Activated CD4-positive, alpha-beta T cell treated with anti-CD3 and anti-CD28 coated beads for 1 hour (primary cell): ENCODE measurements at places on chromosomes 4 and X.

- no peak for DNase-seq
Observed at GRCh38 chr4:46146993-46147392, 23.1 kb upstream of the GABRG1 start.

DNA sequence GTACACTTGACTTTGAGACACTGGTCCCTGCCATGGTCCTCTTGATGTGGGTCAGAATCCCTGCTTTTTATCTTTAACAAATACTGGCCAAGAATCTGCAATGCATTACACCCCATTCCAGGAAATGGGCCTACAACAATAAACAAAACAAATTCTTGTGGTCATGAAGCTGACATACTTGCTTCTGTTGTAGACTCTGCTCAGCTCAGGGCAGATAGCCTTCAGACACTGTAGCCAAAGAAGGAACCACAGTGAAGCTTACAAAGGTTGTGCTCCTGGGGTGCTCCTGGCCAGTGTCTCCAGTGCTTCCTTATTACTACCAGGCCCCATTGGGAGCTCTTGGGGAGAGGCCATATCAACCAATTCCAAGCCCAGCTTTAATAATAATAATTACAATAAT lies 21.8 kb downstream of the KIAA1210 start:
- DNase-seq = no peak

- DNase-seq = no peak
Observed at GRCh38 chr4:52684896-52685295, 25.8 kb upstream of the USP46 start.

DNA sequence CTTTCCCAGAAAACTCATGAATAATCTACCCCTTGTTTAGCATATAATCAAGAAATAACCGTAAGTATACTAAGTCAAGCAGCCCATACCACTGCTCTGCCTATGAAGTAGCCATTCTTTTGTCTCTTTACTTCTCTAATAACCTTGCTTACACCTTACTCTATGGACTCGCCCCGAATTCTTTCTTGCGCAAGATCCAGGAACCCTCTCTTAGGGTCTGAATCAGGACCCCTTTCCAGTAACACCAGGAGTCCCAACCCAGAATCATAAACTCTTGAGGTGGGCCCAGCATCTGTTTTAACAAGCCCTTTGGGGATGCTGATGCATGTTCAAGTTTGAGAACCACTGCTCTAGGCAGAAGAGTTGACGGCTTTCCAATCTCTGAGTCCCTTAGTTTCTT lies 119.6 kb downstream of the BEND2 start:
- no peak for DNase-seq

GRCh38 chr4:6668391-6668790 lies 25.3 kb upstream of the S100P start:
- no peak for DNase-seq

DNA sequence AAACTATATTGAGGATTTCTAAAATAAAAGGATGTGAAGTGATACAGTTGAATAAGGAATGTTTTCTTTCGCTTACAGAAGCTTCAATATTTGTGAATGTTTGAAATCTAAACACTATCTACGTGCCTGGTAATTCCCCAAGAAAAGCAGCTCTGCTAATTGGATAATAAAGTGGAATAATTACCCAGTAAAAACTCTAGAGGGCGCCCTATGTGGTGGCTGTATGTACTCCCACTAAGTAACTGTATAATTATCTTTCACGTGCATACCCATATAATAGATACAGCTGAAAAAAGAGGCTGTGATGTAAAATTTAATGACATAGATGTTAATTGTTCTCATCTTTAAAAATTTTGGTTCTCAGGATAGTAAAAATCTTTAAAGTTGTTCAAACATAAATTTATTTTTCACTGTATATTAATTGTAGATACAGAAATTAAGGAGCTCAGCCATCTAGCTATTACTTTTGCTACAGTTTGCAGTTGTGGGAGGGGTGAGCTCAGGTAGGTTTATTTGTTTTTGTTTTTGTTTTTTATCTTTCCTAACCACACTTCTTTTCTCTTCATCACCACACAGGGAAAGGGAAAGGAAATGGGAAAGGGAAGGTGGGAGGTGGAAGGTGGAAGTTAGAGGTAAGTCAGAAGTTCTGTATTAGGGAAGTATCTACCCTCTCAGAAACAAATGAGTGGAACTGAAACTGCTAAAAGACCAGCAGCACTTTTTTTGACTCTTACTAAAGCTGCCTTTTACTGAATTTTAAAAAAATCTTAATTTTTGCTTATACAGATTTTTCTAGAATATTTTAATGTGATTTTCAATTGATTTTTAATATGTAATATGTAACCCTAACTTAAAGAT lies 151.7 kb upstream of the RPS6KA6 start:
- DNase-seq = no peak

- DNase-seq = no peak
Observed at GRCh38 chrX:15136795-15137194, 133.1 kb downstream of the ASB9 start.

DNA sequence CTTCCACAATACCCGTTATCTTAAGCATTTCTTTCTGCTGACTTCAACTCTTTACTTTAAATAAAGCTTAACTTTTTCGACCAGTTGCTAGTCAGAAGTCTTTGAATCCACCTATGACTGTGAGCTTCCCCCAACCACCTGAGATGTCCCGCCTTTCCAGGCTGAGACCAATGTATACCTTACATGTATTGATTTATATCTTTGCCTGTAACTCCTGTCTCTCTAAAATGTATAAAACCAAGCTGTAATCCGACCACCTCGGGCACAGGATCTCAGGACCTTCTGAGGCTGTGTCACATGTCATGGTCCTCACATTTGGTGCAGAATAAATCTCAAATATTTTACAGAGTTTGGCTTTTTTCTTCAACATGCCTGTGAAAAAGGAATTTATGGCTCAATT lies 2.9 kb upstream of the TMEM164 start:
- no peak for DNase-seq

DNA sequence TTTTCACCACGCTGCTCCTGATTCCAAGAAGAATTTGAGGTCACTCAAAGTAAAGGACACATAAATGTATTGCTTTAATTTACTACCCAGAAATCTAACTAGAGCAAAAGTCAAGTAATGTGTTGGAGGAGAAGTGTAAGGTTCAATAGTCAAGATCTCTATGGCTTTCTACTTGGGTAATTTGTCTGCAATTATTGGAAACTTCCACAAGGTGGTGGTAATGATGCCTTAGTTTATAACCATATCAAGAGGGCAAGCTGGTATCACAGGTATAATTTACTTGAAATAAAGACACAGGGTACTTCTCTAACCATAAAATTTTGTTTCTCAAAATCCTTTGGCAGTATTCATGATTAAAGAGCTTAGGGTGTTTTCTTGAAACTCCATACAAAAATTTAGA lies 10.2 kb upstream of the GRIA3 start:
- no peak for DNase-seq

- DNase-seq = no peak
Observed at GRCh38 chr4:156391325-156391653, 437.6 kb upstream of the CTSO start.

GRCh38 chr4:110287130-110287529 lies 88.7 kb upstream of the ELOVL6 start:
- no peak for DNase-seq

DNA sequence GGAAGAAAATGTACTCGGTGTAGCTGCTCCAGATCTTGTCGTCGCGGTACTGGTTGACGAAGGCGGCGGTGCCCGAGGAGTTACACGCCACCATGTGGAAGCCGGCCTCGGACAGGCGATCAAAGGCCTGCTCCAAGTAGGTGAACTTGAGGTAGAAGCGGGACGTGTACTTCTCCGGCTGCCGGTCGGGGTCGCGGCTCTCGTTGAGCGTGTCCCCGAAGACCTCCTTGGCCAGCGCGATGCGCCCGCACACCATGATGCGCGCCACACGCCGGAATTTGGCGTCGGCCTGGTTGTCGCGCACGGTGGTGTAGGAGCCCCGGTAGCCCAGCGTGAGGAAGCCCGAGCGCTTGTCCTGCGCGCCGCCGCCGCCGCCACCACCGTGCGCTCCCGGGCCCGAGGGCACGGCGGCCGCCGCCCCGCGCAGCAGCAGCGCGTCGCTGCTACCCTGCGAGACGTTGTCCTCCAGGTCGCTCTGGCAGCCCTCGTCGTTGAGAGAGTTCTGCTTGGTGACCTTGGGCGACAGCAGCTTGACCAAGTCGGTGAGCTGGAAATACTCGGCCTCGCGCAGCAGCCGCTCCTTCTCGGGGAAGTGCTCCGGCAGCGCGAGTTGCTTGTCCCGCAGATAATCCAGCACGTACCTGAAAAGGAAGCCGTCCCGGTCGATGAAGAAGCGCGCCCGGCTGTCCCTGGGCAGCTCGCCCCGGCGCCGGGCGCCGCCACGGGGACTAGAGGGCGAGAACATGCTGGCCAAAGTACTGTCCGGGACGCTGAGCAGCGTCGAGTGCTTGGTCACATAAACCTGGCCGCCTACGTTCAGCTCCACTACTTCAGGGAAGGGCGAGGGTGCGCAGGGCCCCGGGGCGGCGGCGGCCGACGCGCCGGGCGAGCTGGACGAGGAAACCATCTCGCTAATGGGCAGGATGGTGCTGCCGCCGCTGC lies 775 bp downstream of the KCTD8 start:
- DNase-seq = no peak

DNA sequence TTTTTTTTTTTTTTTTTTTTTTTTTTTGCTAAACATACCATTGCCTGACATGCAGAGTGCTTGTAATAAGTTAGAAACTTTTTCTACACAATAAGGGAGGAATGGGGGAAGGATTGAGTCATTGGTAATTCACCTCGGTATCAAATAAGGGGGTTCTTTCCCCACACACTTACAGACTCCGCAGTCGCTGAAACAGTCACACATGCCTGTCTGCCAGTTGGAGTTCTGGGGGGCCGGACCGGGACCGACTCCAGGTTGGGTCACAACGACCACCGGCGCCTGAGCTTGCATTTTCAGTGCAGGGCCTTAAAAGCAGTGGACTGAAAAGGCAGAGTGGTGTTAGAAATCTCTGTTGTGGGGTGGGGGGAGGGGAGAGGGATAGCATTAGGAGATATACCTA lies 6.9 kb downstream of the PLAC8 start:
- no peak for DNase-seq

GRCh38 chr4:186079694-186080093 lies 10.7 kb downstream of the TLR3 start:
- DNase-seq = no peak

DNA sequence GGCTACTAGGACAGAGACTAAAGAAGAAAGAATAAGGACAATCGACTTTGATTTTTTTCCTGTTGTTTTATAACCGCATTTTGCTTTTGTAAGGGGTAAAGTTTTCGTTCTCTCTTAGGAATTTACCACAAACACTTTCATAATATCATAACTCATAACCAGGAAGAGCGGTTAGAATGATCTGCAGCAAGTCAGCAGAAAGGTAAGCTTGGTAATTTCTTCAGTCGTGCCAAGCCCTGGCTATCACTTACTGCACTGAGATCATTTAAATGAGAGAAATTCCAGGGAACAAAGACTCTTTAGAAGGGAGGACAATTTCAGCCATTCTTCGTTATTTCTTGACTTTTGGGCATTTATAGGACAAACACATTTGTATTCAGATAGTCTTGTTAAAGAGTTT lies 258.1 kb downstream of the UNC5C start:
- no peak for DNase-seq

DNA sequence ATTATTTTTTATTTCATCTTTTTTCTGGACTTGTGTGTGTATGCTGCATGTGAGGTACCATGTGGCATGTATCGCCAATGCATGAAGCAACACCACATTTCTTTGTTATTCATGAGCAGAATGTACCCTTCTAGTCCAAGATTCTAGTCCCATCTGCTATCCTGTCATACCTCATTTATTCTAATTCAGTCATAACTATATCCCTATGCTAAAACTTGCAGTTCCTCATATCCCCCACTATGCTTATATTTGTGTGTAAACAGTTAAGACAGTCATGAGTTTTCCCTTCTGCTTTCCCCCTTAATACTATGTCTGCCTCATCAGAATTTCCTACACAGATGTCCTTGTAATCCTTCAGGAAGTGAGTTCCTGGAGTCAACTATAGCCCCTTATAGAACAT lies 19.7 kb downstream of the OCRL start:
- DNase-seq = no peak

GRCh38 chr4:5706486-5707290 lies 1.7 kb downstream of the EVC2 start:
- no peak for DNase-seq

- peak; percentile 59 for DNase-seq
Observed at GRCh38 chrX:24479924-24480323, 14.8 kb downstream of the PDK3 start.

DNA sequence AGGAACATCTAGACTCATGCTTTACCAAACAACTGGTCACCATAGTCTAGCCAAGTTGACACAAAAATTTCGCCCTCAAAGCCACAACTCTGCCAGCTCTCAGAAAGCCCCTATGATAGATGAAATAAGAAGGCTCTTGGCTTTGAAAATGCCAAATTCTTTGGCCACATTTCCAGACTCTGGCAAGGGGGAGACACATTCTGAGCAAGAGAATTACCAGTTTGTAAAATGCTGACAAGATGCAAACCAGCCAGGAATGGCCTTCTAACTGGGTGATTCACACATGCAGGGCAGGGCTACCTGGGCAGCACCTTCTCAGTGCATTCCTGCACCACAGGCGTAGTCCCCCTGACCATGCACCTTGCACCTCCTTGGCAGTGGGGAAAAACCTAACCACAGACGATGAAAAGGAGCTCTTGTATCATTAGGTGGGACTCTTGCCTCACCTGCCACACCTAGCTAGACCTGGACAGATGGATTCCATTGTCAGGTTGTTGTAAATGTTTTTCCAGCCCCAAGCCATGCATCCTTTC lies 77.4 kb upstream of the CPEB2 start:
- no peak for DNase-seq

DNA sequence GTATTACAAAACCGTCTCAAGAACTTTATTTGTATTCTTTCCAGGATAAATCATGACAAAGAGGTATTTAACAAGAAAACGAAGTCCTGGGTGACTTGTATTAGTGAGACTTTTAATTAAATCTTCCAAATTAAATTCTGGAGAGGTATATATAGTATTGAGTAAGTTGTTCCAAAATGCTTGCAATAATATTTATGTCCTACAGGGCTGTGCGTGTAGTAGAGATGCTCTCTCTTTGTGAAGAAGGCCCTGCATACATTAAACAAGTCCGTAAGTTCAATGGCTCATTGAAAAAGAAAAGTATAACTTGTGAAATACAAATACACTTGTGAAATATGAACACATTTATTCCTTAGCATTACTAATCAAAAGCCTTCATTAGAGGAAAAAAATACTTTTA lies 211.4 kb downstream of the ARHGAP24 start:
- no peak for DNase-seq

- no peak for DNase-seq
Observed at GRCh38 chr4:148292686-148293085, 149.5 kb downstream of the NR3C2 start.

GRCh38 chrX:40005292-40006011 lies 92.3 kb downstream of the BCOR start:
- no peak for DNase-seq
